ENCODE measurements at places on chromosomes 7 and 10.

DNA sequence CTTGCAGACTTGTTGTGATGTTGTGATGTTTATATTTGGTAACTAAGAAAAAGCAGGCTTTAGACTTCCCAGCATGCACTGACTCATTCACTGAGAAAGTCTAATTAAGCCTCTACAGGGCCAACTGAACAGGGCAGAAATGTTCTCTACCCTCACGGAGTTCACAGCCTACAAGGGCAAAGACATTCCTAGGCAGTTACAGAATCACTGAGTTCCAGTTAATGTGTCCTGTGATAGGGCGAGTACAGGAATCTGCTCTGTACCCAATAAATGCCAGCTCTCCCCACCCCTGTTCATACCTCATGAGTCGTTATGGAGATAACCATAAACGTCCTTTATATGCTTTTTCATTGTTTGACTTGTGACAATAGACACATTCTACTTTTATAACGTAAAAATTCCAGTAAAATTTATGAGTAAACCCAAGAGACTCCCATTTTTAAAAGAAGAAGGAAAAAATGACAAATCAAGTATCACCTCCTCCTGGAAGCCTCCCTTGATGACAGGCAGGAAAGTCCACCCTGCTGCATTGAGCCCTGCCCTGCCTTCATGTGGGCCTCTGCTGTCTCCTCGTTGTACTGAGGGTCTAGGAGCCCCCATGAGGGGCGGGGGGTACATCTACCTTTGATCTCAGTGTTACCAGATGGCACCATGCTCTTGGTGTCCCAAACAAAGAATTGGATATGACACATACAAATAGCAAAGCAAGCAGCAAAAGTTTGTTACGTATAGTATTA lies 14.3 kb downstream of the MUC12 start:
- no peak for DNase-seq

GRCh38 chr10:17220652-17221100 lies 7.4 kb upstream of the VIM start:
- DNase-seq, result no peak

DNA sequence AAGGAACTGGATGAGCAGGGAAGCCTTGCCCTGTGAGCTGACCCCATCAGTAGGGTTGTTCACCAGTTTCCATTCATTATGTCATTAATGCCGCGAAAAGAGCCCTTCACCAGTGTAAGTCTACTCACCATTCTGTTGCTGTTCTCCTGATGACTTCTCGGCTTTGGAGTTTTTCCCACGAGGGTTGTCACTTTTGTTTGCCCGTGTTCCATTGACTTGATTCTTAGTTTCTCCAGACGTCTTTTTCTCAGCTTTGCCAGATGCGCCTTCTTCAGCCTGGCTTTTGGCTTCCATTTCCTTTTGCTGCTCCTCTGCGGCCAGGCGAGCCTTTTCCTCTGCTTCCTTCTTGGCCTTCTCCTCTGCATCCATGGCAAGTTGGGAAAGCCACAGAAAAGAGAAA lies 128.8 kb downstream of the PPP1R17 start:
- DNase-seq, result no peak

GRCh38 chr7:41116817-41117216 lies 586.1 kb downstream of the INHBA start:
- no peak for DNase-seq

GRCh38 chr10:94000638-94001415 lies 7.1 kb downstream of the PLCE1 start:
- no peak for DNase-seq

DNA sequence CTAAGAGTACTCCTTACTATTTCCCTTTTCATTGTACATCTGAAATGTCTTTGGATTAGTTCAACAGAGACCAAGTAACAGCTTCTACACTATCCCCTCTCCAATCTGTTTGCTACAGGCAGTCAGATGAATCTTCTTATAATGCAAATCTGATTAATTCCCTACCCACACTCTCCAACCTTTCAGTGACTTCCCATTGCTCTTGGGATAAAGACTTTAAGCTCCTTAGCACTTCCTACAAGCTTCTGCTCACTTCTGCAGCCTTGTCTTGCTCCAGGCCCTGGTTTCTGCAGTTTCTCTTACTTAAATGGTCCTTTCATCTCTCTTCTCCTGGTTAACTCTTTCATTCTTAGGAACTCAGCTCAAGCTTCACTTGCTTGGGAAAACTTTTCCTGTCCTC lies 65.2 kb upstream of the FEZF1 start:
- DNase-seq, result no peak

DNA sequence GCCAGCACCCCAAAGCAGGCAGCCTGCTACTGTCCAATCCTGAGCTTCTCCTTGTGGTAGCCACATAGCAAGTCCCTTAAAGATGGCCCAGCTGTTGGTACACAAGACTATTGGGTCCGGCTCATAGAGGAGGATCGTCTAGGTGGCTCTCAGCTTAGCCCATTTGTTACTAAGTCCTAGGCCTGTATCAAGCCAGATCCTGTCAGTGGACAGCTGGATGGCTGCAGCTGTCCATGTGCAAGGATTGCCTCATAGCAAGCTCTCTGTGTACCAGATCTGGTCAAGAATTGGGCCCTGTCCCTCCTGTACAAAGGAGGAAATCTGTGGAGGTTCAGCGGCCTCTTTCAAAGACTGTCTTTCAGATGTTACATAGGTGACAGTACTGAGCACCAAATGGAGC lies 12.2 kb upstream of the TMEM168 start:
- no peak for DNase-seq

- no peak for DNase-seq
Measured at GRCh38 chr10:92972066-92972870, 88.3 kb upstream of the CYP26C1 start.

- DNase-seq, result no peak
Measured at GRCh38 chr10:111916011-111916410, 267.6 kb downstream of the GPAM start.

DNA sequence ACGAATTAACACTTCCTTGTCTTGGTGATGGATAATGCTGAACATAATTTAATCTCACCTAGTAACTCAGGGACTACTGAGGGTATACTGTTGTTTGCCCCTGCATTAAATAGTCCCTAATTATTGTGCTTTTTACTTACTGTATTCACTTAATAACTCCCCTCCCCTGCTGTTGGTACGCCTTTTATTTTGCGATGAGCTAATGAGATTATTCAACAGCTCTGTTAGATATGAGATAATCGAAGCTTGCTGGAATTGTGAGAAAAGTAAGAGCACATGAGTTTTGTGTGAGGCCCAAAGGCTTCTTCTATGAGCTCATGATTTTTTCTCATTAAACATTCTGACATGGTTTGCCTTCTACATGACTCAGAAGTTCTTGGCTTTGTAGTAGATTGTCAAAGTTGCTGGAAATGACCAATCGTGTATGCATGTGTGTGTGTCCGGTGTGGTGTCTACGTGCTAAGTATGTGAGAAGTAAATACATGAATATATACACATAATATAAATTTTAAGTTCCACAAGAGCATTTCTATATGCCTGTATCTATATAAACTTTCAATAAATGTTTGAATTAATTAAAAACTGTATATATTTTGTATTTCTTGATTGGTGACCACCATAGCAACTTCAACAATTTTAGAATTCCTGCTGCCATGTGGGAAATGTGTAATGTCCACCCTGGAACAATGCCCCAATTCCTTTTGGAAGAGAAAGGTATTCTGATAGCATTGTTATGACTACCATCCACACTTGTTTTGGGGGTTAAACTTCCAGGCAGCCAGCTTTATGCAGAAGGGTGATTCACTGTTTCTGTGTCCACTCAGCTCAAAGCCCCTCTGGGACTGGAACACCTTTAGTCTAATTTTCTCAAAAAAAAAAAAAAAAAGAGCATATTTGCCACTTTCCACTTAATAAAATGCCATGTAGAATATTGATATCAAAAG lies 106.2 kb downstream of the SAMD9 start:
- no peak for DNase-seq

- no peak for DNase-seq
Measured at GRCh38 chr7:130071701-130072622, 1.6 kb downstream of the KLHDC10 start.

DNA sequence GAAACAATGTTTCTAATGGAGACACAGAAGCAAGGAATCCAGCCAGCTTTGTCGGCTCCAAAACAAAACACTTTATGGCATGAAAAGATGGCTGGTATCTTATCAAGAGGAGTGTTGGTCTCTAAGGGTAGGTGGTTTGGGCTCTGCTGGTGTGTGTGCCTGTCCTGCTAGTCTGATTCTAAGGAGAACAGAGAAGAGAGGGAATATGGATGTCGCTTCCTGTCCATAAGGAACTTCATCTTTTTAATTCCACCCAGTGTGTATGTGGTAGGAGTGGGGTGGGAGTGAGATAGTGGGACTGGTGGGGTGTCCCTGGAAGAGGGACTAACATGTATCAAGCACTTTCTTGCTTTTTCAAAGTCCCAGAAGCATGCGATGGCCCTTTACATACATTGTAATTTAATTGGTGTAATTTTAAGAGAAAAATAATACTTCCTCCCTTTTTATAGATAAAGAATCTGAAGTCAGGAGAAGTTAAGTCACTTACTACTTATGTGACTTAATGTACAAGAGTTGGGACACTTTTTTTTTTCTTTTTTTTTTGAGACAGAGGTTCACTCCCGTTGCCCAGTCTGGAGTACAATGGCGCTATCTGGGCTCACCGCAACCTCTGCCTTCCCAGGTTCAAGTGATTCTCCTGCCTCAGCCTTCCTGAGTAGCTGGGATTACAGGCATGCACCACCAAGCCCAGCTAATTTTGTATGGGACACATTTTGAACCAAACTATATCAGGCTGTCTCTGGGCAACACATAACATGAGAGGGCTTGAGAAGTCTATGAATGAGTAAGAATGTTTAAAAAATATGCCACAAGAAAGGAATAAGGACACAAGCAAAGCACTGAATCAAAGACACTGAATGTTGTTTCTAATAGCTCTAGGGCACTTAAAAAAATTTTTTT lies 18.8 kb downstream of the NT5C3A start:
- DNase-seq, result no peak

GRCh38 chr7:1340461-1341360 lies 108.0 kb downstream of the UNCX start:
- no peak for DNase-seq

DNA sequence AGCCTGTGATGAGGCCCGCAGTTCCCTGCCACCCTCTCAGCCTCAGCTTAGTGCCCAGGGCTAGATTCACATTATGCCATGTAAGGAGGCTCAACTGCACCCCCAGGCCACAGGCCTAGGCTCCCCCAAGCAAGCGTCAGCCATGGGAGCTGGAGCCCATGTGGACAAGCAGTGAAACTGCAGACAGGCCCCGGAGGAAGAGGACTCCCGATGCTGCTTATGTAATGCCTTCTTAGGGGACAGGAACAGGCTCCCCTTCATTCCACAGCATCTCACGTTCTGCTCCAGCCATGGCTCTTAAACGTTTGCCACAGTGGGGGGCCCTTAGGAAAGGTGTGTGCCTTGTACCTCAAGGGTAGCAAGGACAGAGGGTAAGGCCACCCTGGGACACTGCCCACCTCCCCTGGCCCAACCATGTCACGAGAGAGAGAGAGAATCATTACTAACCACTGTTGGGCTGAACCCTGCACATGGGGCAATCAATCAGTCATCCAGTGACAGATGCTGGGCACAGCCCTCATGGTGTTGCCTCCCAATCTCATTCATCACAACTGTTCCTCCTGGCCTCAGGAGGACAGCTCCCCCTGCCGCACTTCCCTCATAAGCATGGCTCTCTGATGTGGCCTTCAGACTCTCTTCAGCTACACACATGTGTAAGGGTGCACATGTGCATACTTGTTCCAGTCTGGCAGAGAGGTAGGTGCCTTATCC lies 263.0 kb downstream of the GRID1 start:
- DNase-seq, result no peak

DNA sequence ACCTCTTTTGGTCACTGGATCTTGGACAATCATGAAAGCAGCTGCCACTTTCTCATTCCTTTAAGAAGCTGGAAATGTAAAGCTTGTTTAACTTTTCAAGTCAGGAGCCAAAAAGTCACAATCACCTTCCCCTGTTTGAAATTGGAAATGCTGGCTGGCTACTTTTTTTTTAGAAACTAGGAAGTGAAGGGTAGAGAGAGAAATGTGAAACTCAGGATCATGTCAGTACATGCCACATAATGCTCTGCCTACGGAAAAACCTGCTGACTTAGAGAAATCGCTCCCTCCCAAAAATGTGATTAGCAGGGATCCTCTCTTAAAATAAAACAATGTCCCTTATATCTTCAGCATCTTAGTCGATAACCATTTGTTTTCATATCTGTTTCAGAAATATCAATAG lies 188.4 kb upstream of the C7orf33 start:
- DNase-seq, result no peak

- no peak for DNase-seq
Measured at GRCh38 chr7:43540471-43540870, 42.4 kb upstream of the STK17A start.

DNA sequence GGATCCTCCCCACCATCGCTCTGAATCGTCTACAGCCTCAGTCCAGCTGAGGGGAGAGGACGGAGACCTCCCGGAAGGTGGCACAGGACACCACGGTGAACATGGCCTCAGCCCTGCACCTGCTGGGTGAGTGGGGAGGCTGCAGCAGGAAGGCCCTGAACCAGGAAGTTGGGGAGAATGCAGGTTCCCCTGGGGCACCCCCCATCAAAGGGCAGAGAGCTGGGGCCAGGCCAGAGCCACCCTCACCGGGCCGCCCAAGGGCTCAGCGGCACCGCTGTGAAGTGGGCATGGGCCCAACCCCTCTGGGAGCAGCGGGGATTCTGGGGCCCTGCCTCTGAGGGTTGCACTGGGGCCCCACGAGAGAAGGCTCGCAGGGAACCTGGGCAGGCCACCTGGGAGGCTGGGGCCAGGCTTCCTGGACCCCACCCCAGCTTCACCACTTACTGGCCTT lies 98.7 kb downstream of the MICALL2 start:
- DNase-seq, result no peak

DNA sequence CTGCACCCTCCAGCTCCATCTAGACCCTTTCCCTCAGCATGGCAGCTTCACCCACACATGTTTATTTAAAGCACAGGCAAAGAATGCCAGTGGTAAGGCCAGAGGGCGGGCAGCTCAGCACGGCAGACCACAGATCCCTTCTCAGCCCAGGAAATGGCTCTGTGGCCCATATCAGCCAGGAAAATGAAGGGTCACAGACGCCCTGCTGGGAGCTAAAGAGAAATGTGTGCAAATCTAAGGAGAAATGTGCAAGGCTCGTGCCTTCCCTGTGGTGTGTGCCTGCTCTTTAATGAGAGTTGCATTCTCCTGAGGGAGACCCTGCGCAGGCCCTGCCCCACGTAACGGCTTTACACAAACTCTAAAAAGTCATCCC lies 23.0 kb downstream of the PTPRN2 start:
- DNase-seq, result no peak

GRCh38 chr7:2010551-2011265 lies 222.0 kb downstream of the MAD1L1 start:
- no peak for DNase-seq

GRCh38 chr7:155815332-155816191 lies 3.3 kb upstream of the SHH start:
- DNase-seq, result peak; percentile 62

- DNase-seq, result no peak
Measured at GRCh38 chr7:16926283-16926682, 44.5 kb upstream of the AGR3 start.

GRCh38 chr7:18361756-18362155 lies 133.8 kb upstream of the HDAC9 start:
- no peak for DNase-seq

- no peak for DNase-seq
Measured at GRCh38 chr10:53808677-53809372, 992.2 kb downstream of the PCDH15 start.

GRCh38 chr7:134767520-134768168 lies 11.8 kb upstream of the CALD1 start:
- DNase-seq, result no peak
